Transverse colon (tissue), 4 donors: ENCODE measurements at places on chromosomes 7 and 10. TPM values are rescaled to one million over a fixed set of nuclear protein-coding genes. Genes with fewer than 3 reads are reported as not detected.
A peak's percentile ranks its signal among the peaks of the same experiment; 100 is the strongest.

BAIAP2L1 gene
- 39.8 TPM for total RNA-seq

EZH2 gene
- total RNA-seq, result 6.0 TPM

NEUROD6 gene
- total RNA-seq, result not detected

SLC18A3 gene
- total RNA-seq, result not detected

EVX1 gene
- total RNA-seq, result 3.4 TPM

NPTX2 gene
- total RNA-seq, result 11.5 TPM

NPC1L1 gene
- not detected for total RNA-seq

DNA sequence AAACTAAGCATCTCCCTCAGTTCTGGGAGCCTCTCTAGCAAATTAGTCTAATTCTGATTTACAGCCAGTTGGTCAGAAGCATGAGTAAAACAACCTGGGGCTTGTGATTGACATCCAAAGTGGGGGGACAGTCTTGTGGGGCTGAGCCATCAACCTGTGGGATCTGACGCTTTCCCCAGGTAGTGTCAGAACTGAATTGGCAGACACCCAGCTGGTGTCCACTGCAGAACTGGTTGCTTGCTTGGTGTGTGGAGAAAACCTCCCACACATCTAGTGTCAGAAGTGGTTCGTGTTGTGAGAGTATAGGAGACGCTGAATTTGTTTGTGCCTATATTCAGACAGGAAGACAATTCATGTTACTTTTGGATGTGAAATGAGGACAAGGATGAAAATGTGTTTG lies 92.2 kb upstream of the PDCD4 start:
- no peak overlapping the region for H3K27ac ChIP-seq
- no peaks in the 10 kb centered on the region for H3K27me3 ChIP-seq
- DNase-seq, result no peak

- peak overlapping the region; percentile 83 for H3K27ac ChIP-seq
- peak; percentile 68 for DNase-seq
- H3K27me3 ChIP-seq, result no peaks in the 10 kb centered on the region
- peak overlapping the region; percentile 62 for H3K4me3 ChIP-seq
- peaks cover 19% of the 10 kb centered on the region for H3K4me1 ChIP-seq
Observed at GRCh38 chr7:26398427-26398755, 106.7 kb downstream of the SNX10 start.

GRCh38 chr7:51472873-51473272 lies 156.3 kb upstream of the COBL start:
- no peak overlapping the region for H3K4me3 ChIP-seq
- no peaks in the 10 kb centered on the region for H3K4me1 ChIP-seq
- no peak overlapping the region for H3K27ac ChIP-seq
- DNase-seq, result no peak

- no peaks in the 10 kb centered on the region for H3K36me3 ChIP-seq
- no peak for DNase-seq
- no peaks in the 10 kb centered on the region for H3K27me3 ChIP-seq
- H3K4me1 ChIP-seq, result no peaks in the 10 kb centered on the region
- no peak overlapping the region for H3K27ac ChIP-seq
Observed at GRCh38 chr7:15046861-15047260, 144.3 kb upstream of the DGKB start.

GRCh38 chr7:43325595-43325994 lies 213.1 kb downstream of the HECW1 start:
- no peak for DNase-seq
- H3K27me3 ChIP-seq, result no peaks in the 10 kb centered on the region
- H3K4me3 ChIP-seq, result no peak overlapping the region
- no peaks in the 10 kb centered on the region for H3K36me3 ChIP-seq

- H3K4me3 ChIP-seq, result no peak overlapping the region
- no peaks in the 10 kb centered on the region for H3K27me3 ChIP-seq
- H3K27ac ChIP-seq, result no peak overlapping the region
- H3K36me3 ChIP-seq, result no peaks in the 10 kb centered on the region
- H3K4me1 ChIP-seq, result no peaks in the 10 kb centered on the region
- no peak for DNase-seq
Observed at GRCh38 chr7:93937818-93938217, 16.3 kb downstream of the GNG11 start.

- peaks cover 69% of the 10 kb centered on the region for H3K27me3 ChIP-seq
- H3K4me3 ChIP-seq, result peak overlapping the region; percentile 55
- DNase-seq, result no peak
- H3K36me3 ChIP-seq, result no peaks in the 10 kb centered on the region
Observed at GRCh38 chr10:7412928-7413282, 2.1 kb upstream of the SFMBT2 start.

DNA sequence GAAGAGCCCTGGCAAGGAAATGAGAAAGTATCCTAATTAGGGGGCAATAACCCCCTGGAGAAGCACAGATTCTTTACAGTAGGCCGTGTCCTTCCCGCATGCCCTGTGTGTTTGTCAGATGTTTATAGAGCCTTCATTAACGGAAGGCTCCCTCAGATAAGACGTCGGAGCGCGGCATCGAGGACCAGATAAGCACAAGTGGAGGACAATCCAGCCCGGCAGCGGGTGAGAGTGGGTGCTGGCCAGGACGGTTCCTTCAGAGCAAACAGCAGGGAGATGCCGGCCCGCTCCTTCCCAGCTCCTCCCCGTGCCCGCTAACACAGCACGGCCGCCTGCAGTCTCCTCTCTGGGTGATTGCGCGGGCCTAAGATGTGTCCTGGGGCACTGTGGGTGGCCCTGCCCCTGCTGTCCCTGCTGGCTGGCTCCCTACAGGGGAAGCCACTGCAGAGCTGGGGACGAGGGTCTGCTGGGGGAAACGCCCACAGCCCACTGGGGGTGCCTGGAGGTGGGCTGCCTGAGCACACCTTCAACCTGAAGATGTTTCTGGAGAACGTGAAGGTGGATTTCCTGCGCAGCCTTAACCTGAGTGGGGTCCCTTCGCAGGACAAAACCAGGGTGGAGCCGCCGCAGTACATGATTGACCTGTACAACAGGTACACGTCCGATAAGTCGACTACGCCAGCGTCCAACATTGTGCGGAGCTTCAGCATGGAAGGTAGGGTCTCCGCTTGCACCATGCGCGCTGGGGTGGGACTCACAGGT lies at the start of gene GDF2:
Gene GDF2 (plus strand): TSS at position 155 of the 762 bp plus-strand sequence. CDS start 215 bp downstream, at position 370.
- no peak within 1 kb of the TSS for H3K4me3 ChIP-seq
- no peaks in the 10 kb centered on the region for H3K36me3 ChIP-seq
- no peaks in the 10 kb centered on the region for H3K4me1 ChIP-seq

GRCh38 chr7:74449809-74450397 lies 3.8 kb upstream of the GTF2IRD1 start:
- H3K27me3 ChIP-seq, result no peaks in the 10 kb centered on the region
- no peak overlapping the region for H3K27ac ChIP-seq
- no peaks in the 10 kb centered on the region for H3K36me3 ChIP-seq
- H3K4me3 ChIP-seq, result no peak overlapping the region

GRCh38 chr10:85967594-85967993 lies 399.0 kb downstream of the GRID1 start:
- no peak for DNase-seq
- no peak overlapping the region for H3K27ac ChIP-seq
- no peaks in the 10 kb centered on the region for H3K36me3 ChIP-seq
- H3K4me1 ChIP-seq, result no peaks in the 10 kb centered on the region

- no peak overlapping the region for H3K27ac ChIP-seq
- H3K4me3 ChIP-seq, result no peak overlapping the region
- no peaks in the 10 kb centered on the region for H3K36me3 ChIP-seq
- no peak for DNase-seq
- H3K27me3 ChIP-seq, result no peaks in the 10 kb centered on the region
- H3K4me1 ChIP-seq, result peaks cover 3% of the 10 kb centered on the region
Observed at GRCh38 chr10:102283488-102283887, 38.2 kb downstream of the GBF1 start.

- H3K4me3 ChIP-seq, result no peak overlapping the region
- H3K27ac ChIP-seq, result no peak overlapping the region
- no peaks in the 10 kb centered on the region for H3K36me3 ChIP-seq
Observed at GRCh38 chr10:71429304-71429703, 32.6 kb downstream of the CDH23 start.

DNA sequence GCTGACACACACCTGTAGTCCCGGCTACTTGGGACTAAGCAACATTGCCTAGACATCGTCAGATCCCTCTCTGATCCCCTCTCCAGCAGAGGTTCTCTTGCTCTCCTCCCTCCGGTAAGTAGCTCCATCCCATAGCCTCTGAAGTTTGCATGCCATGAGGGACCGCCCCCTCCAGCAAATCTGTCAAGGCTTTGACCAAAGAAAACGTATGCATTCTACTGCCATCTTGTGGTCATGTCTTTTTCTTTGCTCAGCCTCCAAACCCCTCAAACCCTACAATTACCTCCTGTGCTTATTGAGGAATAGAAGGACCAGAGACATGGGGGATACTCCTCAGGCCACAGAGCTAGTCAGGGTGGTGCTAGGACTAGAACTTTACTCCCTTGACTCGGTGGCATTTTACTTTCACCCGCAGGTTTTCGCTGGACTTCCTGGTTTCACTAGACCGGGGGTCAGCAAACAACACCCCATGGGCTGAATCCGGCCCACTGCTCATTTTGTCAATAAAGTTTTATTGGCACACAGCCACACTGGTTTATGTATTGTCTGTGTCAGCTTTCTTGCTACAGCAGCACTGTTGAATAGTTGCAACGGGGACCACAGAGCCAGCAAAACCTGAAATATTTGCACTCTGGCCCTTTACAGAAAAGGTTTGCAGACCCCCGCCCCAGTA lies 202.6 kb upstream of the FOXK1 start:
- H3K27ac ChIP-seq, result no peak overlapping the region
- no peaks in the 10 kb centered on the region for H3K36me3 ChIP-seq
- DNase-seq, result peak; percentile 12

DNA sequence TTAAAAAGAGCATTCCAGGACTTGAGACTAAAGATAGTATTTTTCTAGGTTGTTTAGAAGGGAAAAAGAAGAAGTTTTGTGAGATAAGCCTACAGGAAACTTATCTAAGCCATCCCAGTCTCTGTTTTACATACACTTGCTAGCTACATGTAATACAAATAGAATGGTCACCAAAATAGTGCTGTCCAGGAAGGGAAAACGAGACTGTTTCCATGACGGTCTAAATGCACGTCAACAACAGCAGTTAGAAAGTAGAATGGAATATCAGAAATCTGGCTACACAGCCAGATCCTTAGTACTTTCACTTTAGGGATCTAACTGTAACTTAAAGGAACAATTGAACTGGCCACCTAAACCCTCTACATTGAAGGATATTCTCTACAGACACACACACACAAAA lies 117.6 kb downstream of the TSPAN12 start:
- no peaks in the 10 kb centered on the region for H3K4me1 ChIP-seq
- H3K27me3 ChIP-seq, result no peaks in the 10 kb centered on the region
- H3K27ac ChIP-seq, result no peak overlapping the region
- H3K36me3 ChIP-seq, result no peaks in the 10 kb centered on the region
- H3K4me3 ChIP-seq, result no peak overlapping the region
- no peak for DNase-seq

DNA sequence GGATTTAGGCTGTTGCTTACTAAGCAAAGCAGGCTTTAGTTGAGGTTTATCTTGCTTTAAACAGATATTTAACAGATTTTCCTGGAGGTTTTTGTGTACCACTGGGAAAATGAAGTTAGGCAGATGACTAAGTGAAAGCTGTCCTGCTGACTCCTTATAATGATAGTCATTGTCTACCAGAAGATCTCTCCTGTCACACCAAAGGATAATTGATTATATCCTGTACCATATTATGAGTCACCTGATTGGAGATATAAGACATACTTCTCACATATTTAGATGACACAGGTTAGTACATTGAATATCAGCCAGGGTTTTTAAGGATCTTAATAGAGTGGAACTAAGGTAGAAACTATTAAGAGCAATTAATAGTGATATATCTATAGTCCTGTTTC lies 68.4 kb downstream of the PTEN start:
- H3K27me3 ChIP-seq, result no peaks in the 10 kb centered on the region
- no peak for DNase-seq
- no peak overlapping the region for H3K4me3 ChIP-seq
- no peaks in the 10 kb centered on the region for H3K36me3 ChIP-seq
- H3K4me1 ChIP-seq, result peaks cover 4% of the 10 kb centered on the region

GRCh38 chr7:148964483-148965267 lies 63.6 kb downstream of the PDIA4 start:
- no peaks in the 10 kb centered on the region for H3K27me3 ChIP-seq
- no peak for DNase-seq
- peak overlapping the region; percentile 66 for H3K27ac ChIP-seq
- peaks cover 22% of the 10 kb centered on the region for H3K4me1 ChIP-seq
- peak overlapping the region; percentile 62 for H3K4me3 ChIP-seq

- no peak overlapping the region for H3K27ac ChIP-seq
- no peaks in the 10 kb centered on the region for H3K27me3 ChIP-seq
Observed at GRCh38 chr10:30493609-30494530, 59.9 kb downstream of the MAP3K8 start.

DNA sequence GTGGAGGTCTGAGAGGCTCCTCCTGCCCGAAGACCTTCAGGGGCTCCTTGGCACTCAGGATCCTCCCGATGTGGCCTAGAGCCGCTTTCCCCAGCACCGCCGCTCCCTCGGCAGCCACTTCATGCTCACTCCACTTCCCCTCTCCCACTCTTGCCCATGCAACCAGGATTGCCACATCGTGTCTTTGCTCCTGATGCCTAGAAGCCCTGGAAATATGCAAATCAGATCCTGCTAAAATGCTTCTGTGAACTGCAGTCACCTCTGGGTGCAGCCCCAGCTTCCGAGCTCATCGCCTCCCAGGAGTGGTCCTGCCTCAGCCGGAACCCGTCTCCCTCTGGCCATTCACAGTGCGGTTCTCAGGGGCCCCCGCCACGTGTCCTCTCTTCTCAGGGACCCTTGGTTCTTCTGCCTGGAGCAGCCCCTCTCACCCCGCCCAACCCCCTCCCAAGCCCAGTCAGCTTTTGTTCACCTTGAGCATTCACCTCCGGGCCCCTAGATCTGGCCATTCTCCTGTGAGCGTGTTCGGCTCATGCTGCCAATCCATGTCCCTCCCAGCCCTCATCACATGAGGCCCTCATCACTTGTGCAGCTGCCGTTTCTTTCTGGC lies 175.5 kb downstream of the ADARB2 start:
- H3K27ac ChIP-seq, result no peak overlapping the region
- no peaks in the 10 kb centered on the region for H3K36me3 ChIP-seq
- no peaks in the 10 kb centered on the region for H3K4me1 ChIP-seq
- DNase-seq, result no peak
- H3K27me3 ChIP-seq, result no peaks in the 10 kb centered on the region

- no peak for DNase-seq
- H3K4me3 ChIP-seq, result no peak overlapping the region
- H3K27ac ChIP-seq, result no peak overlapping the region
- H3K36me3 ChIP-seq, result no peaks in the 10 kb centered on the region
- H3K4me1 ChIP-seq, result no peaks in the 10 kb centered on the region
Observed at GRCh38 chr10:22690158-22690557, 24.2 kb downstream of the PIP4K2A start.

DNA sequence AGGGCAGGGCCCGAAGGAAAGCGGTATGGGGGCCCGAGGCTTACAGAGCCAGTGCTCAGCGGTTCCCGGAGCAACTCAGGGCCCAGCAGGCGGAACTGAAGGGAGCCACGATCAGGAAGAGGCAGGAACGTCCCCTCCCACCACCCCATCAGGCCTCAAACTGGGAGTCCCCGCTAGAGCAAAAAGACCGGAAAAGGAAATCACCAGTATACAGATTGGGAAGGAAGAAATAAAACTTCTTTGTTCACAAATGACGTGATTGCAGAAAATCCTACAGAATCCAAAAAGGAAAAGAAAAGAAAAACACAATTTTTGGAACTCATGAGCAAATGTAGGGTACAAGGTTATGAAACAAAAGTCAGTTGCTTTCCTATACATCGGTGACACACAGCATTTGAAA lies 21.6 kb upstream of the ZFAND2A start:
- no peak overlapping the region for H3K4me3 ChIP-seq
- peaks cover 47% of the 10 kb centered on the region for H3K27me3 ChIP-seq
- peaks cover 1% of the 10 kb centered on the region for H3K4me1 ChIP-seq
- no peak overlapping the region for H3K27ac ChIP-seq
- no peaks in the 10 kb centered on the region for H3K36me3 ChIP-seq
- DNase-seq, result no peak

- DNase-seq, result peak; percentile 29
- no peaks in the 10 kb centered on the region for H3K27me3 ChIP-seq
- no peaks in the 10 kb centered on the region for H3K36me3 ChIP-seq
- no peak overlapping the region for H3K4me3 ChIP-seq
Observed at GRCh38 chr7:150788474-150789269, 11.5 kb downstream of the TMEM176B start.
